ENCODE measurements at places on chromosomes 5 and 9.

DNA sequence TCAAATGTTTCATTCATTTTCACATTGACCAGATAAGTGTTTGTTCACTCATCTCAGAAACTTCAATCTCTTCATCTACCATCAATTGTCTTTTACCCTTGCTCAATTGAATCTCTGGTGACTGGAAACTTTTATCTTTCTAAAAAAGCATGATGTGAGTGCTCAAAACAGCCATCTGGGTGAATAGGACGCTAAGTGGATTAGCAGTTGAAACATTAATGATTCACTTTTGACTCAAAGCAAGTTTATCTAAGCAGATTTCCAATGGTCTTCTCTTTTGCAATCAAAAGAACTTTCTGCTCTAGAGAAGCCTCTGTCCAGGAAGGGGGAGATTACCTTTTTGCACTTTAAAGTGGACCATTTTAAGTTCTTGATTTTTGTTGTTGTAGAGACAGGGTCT, 22.2 kb downstream of the KLF4 start:
- no peak for DNase-seq

GRCh38 chr5:164472165-164472564, 966.7 kb downstream of the MAT2B start:
- no peak for DNase-seq

DNA sequence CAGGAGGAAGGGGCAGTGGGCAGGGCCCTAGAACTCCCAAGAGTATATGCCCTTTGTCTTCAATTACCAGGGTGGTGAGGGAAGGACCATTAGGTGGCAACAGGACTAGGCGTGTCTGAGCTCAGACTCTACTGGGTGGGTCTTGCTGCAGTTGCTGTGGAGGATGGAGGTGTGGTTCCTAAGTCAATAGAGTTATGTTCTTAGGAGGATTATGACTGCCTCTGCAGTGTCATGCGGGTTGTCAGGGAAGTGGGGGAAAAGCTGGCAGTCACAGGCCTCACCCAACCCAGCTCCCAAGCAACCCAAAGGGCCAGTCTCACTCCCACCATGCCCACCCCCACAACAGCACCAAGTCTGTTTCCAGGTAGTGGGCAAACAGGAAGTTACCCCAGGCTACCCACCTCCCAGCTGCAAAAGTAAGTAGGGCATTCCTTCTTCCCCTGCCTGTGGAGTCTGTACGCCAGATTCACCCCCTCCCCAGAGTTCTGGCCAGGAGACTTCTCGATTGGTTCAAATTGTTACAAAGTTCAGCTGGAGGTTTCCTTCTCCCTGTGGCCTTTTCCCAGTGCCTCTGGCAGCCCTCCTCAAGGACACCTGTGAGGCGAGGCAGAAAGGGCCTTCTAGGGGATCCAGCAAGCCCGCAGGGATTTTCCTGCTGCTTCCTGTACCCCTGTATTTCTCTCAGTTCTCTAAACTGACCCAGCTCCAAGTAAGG, 145.3 kb downstream of the HINT1 start:
- no peak for DNase-seq

- DNase-seq = no peak
Measured at GRCh38 chr5:139743001-139743771, 52.4 kb upstream of the PSD2 start.

GRCh38 chr9:93678199-93679019, 102.0 kb downstream of the PHF2 start:
- DNase-seq = no peak

DNA sequence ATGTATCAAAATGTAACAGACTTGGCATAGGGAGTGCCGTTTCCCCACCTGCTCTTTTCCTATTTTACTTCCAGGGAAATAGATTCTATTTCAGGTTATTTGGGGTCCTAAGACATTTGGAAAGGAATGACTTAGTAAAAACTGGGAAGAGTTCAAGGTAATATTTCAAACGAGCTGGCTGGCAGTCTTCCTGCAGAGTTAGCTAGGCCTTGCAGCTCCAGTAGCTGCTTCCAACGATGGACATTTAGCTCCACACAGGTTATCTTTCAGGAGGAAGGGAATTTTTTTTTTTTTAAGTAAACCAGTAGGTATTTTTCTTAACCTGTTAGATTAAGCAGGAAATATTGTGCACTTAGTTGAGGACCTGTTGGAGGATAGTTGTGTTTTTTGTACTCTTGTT, 45.2 kb downstream of the TLE4 start:
- DNase-seq = no peak

DNA sequence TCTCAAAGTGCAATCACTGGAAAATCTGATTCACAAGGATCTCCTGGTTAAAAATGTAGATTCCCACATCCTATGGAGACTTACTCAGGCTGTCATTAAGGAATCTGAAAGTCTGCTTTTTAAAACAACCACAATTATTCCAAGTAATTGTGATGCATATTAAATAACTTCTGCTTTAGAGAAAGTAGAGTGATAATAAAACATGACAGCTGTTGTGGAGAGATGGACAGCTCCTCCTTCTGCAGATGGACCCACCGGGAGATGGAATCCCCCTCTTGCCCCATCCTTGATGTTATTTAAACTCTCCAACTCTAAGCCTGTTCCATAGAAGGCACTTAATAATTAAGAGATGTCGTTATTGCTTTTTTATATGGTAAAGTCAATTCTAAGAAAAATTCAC, 802.2 kb downstream of the CDH12 start:
- no peak for DNase-seq

DNA sequence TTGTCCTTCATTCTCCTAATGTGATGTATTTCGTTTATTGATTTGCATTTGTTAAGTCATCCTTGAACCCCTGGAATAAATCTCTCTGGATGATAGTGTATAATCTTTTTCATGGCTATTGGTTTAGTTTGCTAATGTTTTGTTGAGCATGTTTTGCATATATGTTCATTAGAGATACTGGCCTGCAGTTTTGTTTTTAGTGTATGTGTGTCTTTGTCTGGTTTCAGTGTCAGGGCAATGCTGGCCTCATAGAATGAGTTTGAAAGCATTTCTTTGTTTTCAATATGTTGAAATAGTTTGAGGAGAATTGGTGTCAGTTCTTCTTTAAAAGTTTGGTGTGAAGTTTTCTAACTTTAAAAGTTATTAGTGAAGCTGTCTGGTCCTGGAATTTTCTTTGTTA, 149.6 kb upstream of the ATP10B start:
- DNase-seq = no peak

GRCh38 chr5:153569036-153569435, 78.6 kb downstream of the GRIA1 start:
- DNase-seq = no peak

DNA sequence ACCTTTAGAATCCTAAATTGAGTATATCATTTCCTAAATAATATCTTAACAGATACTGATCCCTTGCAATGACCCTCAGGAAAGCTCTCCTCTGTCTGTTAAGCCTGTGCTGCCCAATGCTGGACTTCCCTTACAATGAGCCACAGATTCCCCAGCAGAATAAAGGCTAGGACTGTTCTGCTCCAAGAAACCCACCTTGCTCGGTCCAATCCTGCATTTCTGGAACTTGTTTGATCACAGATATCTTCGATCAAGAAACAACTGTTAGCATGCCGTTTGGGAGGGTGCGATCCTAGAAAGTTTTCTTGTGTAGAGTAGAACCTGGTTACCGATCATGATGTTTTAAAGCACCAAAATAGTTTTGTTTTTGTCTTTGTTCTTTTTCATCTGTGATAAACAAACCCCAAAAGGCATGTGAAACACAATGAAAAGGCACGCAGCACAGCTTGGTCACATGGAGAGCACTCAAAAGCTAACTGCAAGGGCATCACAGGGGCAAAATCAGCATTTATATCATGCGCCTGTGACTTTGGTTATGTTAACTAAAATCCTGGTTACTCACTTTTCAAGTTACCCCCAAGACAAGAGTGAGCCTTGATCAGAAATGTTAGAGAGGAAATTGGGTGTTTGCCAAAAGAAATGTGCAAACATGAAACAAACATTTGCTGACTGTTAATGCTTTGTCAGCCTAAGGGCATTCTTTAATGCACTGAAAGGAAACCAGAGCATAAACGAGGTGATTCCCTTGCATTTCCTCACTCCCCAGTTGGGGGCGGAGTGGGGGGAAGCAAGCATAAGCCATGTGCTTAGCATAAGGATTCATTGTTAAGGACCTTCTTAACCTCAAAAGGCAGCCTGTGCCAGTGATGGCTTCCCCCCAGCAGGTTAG, 61.9 kb upstream of the ADAMTS16 start:
- no peak for DNase-seq

DNA sequence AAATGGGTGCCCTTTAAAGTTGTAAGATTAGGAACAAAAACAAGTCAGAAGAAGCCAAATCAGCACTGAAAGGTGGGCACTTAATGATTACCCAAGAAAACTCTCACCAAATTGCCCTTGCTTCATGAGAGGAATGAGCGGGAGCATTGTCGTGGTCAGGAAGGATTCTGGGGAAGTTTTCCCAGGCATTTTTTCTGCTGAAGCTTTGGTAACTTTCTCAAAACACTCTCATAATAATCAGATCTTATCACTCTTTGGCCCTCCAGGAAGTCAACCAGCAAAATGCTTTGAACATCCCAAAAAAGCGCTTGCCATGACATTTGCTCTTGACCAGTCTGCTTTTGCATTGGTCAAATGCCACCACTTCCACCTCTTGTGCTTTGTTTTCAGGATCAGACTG, 10.4 kb upstream of the PCDHGC3 start:
- no peak for DNase-seq

- DNase-seq = no peak
Measured at GRCh38 chr9:16125629-16126028, 572.8 kb downstream of the CCDC171 start.

- DNase-seq = no peak
Measured at GRCh38 chr9:118751077-118751847, 618.0 kb downstream of the BRINP1 start.

DNA sequence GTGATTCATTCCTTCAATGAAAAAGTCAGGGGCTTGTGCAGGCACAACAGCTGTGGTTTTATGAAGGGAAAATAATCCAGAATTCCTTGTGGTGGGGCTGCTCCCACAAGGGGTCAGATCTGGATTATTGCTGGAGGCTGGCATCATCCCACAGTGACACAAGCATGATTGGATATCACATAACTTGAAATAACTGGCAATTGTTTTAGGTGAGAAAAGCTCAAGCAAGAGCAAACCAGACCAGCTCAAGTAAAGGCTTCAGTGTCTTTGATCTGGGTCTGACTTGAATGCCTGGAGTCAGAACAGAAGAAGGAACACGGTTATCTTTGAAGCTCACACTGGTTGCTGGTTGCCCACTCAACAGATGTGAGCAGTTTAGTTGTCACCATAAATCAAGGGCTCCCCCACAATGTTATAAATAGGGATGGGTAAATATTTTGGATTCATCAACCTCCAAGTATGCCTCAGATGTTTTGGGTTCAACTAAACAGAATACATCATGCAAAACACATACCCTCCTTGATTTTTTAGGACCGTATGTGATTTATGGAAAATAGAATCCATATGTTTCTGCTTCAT, 3.1 kb upstream of the ZNF474 start:
- DNase-seq = no peak

DNA sequence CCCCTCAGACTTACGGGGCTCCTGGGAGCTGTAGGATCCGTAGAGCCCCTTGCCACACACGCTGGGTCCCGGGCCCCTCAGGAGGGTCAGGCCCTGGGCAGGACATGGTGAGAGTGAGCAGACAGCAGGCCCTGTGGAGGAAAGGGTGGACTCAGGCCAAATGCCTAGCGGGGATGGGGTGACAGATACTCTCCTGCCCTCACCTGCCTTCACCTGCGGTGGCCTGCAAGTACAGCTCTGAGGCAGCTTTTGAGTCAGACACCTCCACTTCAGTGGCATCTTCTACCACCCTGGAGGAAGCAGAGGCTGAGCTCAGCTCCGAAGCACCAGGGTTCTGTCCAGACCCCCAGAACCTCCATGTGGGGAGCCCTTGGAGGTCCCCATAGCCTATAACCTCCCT, 26.2 kb downstream of the SLC35A4 start:
- no peak for DNase-seq

DNA sequence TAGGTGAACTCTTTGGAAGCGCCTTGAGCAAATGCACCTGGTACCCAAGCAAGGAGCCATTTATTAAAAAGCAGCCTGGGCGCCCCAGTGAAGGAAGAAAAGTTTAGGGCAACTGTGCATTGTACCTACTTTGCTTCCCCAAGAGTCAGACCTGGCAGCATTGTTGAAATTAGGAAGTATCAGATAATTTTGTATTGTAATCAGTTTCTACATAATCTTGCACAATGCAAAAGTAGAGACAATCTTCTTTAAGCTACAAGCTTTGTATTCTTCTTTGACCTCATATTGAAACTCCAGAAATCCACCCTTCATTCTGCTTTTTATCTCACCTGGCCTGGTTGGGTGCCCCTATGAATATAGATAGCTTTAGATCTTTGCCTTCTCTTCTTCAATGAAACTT, 490.8 kb downstream of the RASEF start:
- DNase-seq = no peak

DNA sequence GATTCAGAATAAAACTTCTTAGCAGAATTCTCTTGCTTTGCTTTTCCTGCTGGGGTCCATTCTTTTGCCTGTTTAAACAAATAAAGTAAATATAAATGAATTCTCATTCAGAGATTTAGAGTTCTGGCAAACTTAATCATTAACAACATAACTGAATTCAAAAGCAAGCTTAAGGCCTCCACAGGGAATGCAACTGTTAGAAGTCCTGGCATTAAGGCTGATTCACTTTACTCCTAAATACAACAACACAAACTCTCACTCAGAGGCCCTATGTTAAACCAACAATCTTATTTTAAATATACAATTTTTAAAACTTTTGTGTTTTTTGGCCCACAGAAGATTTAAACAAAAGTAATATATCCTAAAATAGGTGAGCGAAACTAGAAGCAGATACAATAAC, 178.3 kb downstream of the AP3B1 start:
- DNase-seq = no peak

- DNase-seq = no peak
Measured at GRCh38 chr5:105392710-105393149, 1830.1 kb upstream of the NUDT12 start.

DNA sequence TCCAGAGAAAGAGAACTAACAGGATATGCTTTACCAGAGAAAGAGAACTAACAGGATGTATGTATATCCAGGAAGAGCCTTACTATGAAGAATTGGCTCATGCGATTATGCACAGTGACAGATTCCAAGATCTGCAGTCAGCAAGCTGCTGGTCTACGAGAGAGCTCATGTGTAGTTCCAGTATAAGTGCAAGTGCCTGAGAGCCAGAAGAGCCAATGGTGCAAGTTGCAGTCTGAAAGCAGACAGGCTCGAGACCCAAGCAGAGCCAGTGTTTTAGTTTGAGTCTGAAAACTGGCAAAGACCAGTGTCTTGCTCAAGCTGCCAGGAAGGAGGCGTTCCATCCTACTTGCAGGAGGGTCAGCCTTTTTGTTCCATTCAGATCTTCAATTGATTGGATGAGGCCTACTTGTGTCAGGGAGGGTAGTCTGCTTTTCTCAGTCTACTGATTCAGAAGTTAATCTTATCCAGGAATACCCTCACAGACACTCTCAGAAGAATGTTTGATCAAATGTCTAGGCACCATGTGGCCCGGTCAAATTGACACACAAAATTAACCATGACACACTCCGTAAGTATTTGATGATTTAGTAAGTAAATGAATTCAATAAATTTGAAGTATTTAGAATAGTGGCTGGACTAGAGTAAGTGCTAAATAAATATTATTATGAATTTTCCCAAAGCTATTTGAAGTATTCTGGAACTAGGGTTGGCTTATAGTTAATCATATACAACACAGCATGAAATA, 372.1 kb upstream of the SGCD start:
- DNase-seq = no peak
